ENCODE measurements at places on chromosomes 6 and 20.

- no peak for DNase-seq
Measured at GRCh38 chr6:132236281-132236680, 165.0 kb downstream of the MOXD1 start.

DNA sequence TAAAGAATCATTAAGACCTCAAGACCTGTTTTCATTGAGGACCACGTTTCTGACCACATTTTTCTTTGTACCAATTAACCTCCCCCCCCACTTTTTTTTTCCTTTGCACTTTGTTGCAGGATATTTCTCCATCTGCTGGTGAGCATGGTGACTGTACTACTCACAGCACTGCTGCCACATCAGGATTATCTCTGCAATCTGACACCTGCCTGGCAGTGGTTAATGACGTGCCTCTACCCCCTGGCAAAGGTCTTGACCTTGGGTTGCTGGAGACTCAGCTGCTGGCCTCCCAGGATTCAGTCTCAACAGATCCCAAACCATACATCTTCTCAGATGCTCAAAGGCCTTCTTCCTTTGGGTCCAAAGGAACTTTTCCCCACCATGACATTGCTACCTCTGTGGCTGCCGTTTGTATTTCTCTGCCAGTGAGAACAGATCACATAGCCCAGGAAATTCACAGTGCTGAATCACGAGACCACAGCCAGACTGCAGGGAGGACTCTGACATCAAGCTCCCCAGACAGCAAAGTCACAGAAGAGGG, 46.6 kb upstream of the EDN3 start:
- peak; percentile 73 for DNase-seq

DNA sequence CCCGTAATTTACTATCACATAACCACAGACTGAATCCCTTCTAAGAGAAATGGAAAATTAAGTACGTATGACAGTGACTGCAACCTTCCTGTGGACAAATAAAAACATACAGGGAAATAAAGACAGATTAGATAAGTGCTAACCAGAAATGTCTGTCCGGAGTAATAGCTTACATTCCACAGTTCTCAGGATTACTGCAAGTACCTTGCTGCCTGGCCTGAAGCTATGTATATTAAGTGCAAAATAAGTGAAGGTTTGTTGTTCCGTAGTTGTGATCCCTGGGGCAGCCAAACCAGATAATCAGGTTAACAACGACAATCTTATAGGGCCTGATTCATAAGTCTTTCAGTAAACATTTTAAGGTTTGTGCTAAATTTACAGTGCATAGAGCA, 2.8 kb downstream of the NEDD9 start:
- DNase-seq = no peak

DNA sequence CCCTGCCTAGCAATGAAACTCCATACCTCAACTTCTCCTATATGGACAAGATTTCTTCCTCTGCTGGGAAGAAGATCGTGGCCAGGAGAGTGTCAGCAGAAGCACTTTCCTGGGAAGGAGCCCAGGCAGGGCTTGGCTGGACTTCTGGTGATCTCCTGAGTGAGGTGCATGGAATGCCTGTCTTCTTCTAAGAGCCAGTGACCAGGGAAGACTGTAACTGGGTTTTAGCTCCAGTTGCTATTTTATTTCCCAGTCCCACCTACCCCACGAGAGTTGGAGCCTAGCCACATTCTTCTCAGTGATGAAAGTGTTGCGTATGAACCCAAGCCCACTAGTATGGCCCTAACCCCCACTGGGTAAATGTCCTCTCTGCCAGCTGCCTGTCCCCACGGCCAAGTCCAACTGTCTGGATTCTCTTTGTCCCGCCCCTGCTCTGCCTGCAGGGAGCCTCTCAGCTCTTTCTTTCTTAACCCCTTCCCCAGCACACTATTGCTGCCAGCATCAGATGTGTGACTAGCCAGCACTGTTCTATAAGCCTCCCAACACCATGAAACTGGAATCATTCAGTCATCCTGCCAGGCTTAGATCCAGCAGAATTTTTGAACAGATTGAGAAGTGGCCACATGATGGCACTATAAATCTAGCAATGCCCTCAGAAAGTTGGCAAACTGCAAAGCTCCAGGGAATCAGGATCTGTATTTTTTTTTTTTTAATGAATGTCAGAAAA, 69.8 kb upstream of the FAM184A start:
- DNase-seq = peak; percentile 54

DNA sequence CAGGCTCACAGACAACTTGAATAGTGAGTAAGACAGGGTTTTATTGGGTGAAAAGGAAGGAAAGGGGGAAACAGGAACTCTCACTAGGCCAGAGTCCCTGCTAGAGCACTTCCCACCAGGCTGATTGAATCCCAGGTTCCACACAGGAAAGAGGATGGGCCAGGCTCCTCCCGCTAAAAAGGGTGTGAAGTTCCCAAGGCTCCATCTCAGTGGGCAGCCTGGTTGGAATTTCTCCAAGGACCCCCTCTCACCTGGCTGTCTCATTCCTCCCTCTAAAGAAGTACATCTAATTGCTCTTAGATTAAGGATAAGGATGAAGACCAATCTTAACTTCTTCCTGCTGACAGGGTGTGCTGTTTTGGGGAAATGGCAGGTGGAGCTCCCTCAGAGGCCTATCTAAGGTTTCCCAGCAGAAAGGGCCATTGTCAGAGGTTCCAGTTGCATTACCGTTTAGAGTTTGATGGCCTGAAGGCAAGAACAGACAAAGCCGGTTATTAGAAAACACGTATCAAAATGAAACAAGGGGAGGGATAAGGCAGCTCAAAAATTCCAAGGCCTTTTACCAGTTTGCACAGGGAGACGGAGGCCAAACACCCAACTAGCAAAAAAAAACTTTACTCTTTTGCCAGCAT, 21.5 kb downstream of the COL19A1 start:
- DNase-seq = no peak

- DNase-seq = no peak
Measured at GRCh38 chr6:31349301-31349700, 7.7 kb downstream of the HLA-B start.

GRCh38 chr20:57167971-57168701, 98.3 kb downstream of the BMP7 start:
- no peak for DNase-seq

DNA sequence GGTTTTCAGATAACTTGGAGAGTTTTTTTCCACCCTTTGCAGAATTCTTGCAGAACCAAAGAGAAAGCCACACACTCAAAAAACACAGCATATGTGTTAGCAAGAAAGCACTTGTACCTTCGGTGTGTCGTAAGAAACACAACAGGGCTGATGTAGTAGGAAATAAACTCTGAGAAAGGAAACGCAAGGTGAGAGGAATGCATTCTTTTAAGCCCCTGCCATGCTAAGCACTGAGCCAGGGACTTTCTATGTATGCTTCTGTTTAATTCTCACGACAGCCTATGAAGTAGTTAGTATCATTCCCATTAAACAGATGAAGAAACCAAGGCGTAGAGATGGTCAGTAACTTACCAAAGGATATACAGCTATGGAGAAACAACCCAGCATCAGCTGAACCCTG, 23.1 kb downstream of the NEDD9 start:
- DNase-seq = no peak
